ENCODE measurements at places on chromosomes 3 and 15.

DNA sequence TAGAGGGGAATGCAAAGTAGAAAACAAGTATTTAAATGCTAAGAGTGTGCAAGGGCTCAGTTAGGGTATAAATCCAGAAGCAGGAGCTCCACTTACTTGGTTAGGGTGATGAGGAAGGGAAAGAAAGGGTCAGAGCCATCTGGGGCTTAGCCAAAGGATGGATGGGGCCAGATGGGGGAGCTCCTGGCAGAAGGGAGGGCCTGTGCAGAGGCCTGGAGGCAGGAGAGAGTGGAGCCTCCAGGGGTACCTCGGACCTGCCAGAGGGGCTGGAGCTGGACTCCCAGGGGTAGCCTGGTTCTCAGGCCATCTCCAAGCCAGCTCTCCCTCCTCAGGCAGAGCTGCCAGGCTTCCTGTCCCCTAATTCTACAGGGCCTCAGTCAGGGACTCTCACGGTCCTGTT is 506.3 kb downstream of the SHQ1 start:
- no peak for DNase-seq

GRCh38 chr3:158347966-158348365 is 223.0 kb upstream of the MLF1 start:
- no peak for DNase-seq

DNA sequence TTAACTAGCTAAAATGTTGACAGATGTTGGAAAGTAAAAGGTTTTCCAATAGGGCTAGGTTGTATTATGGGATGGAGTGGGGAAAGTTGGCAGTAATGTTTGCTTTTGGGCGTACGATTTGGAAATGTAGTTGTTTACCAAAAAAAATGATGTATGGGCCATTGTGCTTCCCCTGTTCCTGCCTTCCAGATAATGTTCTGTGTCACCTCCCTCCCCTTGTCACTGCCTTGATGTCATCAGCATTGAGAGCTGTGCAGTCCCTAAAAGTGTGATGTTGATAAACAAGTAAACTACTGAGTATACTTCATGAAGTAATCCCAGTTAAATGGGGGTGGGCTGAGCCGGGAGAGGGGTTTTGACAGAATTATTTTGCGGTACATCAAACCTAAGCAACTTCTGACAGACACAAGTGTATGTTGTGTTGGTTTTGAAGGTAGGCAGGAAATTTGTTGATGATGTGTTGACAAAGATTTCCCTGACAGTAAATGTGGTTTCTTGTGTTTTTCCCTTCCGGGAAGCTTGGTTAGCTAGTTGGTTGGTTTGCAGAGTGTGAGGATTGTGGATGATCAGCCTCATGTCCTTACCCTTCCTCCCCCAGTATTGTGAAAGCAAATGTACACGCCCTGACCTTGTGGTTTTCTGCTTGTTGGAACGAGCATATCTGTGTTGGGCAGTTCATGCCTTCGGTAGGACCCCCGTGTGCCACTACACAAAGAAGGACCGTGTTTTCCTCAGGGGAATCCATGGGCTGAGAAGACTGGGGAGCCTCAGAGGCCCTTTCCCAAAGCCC is 87.3 kb downstream of the PGPEP1L start:
- no peak for DNase-seq

DNA sequence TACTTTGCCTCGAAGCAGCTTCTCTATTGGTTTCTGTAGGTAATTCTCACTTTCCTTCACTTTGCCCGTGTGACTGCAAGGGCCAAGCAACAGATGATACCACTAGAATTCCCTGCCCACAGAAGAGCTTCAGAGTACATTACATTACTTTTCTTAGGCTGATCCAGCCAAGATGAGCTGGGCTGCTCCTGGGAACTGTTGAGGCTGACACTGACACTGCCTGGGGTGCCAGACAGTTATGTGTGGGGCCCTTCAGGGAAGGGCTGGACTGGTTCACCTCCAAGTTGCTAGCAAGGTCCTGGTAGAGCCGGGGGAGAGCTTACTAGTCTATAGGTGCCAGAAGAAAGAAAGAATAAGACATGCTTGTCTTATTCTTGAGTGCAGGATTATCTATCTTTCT is 19.0 kb downstream of the GORASP1 start:
- no peak for DNase-seq

DNA sequence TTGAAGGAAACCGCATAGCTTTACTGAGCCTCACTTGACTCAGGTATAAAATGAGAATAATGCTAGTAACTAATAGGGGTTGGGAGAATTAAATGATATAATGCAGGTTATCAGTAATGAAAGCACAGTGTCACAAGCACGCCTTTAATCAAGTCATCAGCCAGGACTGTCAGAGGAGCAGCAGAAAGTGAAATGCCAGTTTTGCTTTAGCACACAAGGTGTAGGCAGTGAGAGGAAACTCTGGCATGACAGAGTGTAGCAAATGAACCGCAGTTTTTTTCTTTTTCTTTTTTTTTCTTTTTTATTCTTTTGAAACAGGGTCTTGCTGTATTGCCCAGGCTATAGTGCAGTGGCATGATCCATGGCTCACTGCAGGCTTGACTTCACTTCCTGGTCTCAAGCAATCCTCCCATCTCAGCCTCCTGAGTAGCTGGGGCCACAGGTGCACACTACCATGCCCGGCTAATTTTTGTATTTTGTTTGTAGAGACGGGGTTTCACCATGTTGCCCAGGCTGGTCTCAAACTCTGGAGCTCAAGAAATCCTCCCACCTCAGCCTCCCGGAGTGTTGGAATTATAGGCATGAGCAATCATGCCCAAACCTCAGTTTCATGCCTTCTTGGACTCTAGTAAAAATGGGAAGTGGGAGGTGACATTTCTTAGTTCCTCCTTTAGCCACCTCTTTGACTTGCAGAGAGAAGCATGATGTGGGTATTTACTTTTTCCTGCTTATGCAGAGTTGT is 9.7 kb upstream of the SCAANT1 start:
- DNase-seq, result no peak

DNA sequence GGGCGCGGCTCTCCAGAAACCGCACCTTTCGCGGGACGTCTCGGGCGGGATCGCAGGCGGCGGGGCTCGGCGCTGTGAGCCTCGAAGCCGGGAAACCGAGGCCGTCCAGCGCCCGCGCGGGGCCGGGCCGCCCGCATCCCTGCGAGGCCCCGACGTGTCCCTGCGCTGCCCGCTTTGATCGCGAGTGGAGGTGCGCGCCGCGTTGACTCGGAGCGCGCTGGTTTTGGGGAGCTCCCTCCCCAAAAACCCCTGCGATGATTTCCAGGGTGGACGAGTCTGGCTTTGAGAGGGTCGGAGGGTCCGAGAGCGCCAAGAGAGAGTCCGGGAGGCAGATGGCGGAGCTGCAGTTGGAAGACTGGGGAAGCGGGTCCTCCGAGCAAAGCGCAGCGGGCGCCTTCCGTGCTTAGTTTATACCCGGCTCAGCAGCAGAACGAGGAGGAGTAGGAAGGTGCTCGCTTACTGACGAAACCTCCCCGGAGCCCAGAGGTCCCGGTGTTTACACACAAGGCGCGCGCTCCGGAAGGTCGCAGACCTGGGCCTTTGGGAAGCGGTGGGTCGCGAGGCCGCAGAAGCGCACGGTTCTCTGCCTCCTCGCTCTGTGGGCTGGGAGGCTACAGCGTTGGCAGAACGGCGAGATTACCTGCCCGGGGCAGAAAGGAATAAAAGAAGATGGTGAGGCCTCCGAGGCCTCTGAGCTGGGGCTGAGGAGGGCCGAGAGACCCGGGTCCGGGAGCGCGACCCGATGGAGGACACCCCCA is 687 bp downstream of the ALDH1A3 start:
- no peak for DNase-seq

Data from mucosa of gallbladder (tissue), 1 donor.